Left cardiac atrium (tissue), 4 donors: ENCODE measurements at places on chromosomes 11 and 22. TPM values are rescaled to one million over a fixed set of nuclear protein-coding genes. Genes with fewer than 3 reads are reported as not detected.

GRCh38 chr22:41310336-41310735, 9.0 kb downstream of the ZC3H7B start:
- DNase-seq = no peak

DNA sequence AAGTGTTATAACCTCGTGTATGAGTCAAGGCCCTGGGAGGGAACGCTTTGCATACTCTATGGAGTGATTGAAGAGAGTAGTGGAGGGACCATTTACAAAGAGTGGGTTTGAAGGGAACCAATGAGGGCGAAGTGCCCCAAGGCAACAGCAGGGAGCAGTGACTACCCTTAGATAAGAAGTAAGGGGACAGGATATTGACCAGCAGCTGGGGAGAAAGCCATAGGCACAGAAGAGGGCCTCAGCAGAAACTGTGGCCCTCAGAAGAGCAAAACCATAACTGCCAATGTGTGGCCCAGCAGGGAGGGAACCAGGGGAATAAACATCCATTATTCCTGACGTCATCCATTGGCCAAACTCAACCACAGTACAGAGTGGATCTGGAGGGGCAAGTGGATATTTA, 24.7 kb downstream of the PARVA start:
- no peak for DNase-seq

Gene IL17RA
- 15.4 TPM for total RNA-seq

DNA sequence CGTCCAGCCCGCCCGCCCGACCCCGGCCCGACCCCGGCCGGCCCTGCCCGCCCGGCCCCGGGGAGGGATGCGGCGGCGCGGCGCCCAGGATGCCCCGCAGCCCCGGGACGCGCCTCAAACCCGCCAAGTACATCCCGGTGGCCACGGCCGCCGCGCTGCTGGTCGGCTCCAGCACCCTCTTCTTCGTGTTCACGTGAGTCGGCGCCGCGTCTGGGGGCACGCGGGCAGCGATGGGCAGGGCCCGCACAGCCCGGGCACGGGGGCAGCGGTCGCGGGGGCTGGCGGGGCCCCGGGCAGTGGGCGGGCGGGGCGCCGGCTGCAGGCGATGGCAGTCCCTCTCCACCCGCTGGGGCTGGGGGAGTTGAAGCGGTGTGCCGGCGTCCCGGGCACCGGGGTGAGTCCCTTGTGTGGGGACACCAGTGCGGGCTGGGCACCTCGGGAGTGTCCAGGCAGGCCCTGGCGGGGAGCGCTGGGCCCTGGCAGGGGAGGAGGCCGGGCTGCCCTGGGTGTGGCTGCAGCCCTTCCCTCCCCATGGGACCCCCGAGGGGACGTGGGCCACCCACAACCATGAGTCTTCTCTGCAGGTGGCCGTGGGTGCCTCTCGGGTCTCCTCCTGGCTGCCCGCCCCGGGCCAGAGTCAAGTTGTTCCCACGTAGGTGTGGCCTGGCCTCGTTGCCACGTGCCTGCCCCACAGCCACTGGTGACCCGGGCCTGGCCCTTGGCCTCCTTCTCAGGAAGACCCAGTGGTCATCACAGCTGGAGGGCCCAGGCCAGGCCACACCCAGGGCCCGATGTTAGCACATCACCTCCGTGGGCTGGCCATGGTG, 468 bp downstream of the ZDHHC8 start:
- DNase-seq = peak; percentile 64

DNA sequence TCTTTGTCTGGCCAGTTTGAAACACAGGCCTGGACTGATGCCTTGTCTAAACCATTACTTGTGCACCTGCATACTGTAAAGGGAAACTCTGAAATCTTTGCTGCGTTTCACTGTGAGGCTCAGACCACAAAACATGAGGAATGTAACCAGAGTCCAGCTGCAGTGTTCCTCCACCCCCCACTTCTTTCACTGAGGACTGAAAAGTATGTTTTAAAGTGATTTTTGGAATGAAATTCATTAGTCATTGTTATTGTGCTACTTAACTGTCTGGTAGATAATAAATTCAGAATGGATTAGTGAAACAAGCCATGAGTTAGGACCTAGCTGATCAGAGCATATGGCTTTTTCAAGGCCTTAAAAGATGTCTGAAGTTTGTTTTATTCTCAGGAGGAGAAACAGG, 181.2 kb downstream of the WNT11 start:
- DNase-seq = no peak

Gene NTM
- 37.4 TPM for total RNA-seq

DNA sequence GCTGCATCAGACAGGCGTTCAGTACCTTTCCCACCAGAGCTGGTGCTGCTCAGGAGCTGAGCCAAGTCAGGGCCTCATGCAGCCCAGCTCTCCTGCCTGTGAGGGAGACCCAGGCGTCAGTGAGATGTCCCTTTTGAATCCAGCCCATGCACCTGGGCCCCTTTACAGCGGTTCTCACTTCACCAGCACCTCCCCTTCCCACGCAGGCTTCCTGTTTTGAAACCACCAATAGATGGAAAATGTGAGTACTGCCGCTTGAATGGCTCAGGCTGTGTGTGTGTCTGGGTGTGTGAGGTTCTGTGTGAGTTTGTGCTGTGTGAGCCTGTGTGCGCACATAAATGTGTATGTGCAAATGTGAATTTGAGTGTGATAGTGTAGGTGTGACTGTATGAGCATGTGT, 88.4 kb downstream of the UBASH3B start:
- peak; percentile 31 for DNase-seq

- no peak for DNase-seq
Measured at GRCh38 chr22:48018346-48018745, 1255.9 kb downstream of the TBC1D22A start.

Gene SYCE3
- total RNA-seq = not detected

DNA sequence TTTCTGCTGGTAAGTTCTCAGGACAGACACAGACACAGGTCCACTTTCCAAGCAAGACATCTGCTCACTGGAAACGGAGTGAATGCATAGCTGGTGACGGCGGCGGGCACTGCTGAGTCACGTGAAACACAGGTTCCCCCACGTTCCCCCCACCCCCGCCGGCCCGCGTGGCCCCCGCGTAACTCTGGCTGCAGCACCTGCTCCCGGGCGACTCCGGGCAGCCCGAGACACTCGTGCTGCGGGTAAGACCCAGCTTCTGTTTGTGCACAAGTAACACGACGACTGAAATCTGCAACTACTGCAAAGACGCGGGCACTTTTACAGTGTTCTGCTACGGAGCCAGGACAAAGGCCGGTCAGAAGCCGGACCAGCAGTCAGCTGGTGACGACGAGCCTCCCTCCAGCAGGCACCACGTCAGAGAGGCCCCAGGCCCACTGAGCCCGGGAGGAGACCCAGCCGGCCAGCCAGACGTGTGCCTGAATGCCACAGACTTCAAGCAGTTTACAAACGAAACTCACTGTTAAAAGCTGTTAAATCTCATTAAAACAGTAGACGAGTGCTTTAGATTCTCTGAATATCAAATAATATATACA, 12.9 kb upstream of the ARFGAP3 start:
- no peak for DNase-seq
